ENCODE measurements at places on chromosomes 1 and 21.

GRCh38 chr1:1210726-1211540 lies 3.0 kb downstream of the TNFRSF4 start:
- no peak for DNase-seq

GRCh38 chr1:163672976-163673758 lies 351.4 kb downstream of the NUF2 start:
- no peak for DNase-seq

GRCh38 chr1:64039390-64039926 lies 164.0 kb upstream of the UBE2U start:
- no peak for DNase-seq

DNA sequence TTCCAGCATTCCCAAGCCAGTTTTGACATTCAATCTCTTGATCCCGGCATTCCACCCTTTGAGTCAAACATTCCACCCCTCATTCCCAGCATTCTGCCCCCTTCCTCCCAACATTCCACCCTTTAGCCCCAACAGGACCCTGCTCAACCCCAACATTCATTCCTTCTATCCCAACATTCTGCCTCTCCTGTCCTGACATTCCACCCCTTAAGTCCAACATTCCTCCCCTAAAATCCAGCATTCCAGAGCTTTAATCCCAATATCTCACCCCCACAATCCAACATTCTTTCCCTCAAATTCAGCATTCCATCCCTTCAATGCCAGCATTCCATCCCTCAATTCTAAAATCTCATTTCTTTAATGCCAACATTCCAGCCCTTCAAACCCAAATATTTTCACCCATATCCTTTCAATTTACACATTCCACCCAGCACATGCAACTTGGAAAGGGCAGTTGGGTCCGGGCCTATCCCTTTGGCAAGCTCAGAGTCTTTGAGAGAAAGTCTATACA lies 22.9 kb downstream of the DDX20 start:
- DNase-seq, result no peak

DNA sequence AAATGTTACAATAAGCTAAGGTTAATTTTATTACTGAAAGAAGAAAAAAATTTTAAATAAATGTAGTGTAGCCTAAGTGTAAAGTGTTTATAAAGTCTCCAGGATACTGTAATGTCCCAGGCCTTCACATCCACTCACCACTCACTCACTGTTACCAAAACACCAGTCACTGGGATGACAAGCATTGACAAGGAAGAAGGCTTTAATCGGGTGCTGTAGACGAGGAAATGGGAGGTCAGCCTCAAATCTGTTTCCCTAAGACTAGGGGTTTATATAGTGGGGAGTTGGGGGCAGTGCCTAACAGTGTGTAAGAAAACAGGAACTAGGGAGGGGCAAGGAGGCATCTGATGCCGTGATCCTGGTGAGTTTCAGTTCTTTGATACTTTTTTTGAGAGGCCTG lies 69.4 kb downstream of the CHRM3 start:
- DNase-seq, result no peak

DNA sequence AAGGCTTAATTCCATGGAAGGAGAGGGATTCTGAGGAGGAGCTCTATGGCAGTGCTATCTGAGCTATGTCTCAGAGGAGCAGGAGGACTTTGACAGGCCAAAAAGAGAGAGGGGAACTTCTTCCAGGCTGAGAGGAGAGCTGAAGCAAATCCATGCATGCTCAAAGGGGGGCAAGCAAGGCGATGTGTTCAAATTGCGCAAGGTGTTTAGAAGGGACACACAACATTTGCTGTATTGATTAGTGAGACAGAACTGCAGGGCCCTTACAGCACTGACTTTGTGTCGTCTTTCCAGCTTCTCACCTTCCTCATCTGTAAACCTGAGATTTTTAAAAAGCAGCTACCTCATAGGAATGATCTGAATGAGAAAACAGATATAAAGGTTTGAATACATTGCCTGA lies 145.3 kb downstream of the DAB1 start:
- no peak for DNase-seq

GRCh38 chr1:78275456-78275855 lies 215.3 kb upstream of the PTGFR start:
- no peak for DNase-seq

- DNase-seq, result no peak
Observed at GRCh38 chr1:212219679-212220463, 65.3 kb upstream of the PPP2R5A start.

- DNase-seq, result no peak
Observed at GRCh38 chr1:185400052-185400451, 83.0 kb upstream of the IVNS1ABP start.

DNA sequence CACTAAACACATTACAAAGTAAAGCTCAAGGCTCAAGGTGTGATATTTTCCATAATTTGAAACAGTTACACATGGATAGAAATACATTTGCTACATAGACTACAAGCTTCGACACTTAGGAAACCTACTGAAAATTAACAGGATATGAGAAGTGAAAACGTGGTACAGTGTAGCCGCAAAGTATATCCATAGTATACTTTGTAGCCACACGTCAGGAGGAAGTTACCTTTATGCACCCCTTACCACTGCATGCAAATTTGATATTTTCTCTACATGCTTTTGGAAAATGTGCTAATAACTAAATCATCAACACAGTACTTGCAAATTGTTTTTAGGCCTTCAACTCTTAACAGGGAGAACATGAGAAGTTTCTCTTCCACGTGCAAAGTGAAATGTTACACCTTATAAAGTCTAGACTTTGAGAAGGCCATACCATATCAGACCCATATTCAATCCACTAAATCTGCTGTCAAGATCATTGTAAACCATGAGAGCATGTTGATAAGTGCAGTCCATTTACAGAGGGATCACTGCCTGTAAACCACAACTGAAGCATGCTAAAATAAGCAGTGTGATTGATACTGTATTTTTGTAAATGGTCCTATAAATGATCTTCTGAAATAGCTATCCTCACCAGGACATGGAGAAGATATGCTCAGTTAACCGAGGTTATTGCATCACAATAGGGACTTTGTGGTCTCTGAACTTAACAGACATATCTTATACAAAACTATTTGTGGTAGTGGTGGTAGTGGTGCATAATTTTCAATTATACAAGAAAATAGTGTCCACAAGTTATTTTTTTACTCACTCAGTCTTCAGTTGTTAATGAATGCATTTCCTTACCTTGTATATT lies 64.7 kb downstream of the VAV3 start:
- DNase-seq, result no peak

DNA sequence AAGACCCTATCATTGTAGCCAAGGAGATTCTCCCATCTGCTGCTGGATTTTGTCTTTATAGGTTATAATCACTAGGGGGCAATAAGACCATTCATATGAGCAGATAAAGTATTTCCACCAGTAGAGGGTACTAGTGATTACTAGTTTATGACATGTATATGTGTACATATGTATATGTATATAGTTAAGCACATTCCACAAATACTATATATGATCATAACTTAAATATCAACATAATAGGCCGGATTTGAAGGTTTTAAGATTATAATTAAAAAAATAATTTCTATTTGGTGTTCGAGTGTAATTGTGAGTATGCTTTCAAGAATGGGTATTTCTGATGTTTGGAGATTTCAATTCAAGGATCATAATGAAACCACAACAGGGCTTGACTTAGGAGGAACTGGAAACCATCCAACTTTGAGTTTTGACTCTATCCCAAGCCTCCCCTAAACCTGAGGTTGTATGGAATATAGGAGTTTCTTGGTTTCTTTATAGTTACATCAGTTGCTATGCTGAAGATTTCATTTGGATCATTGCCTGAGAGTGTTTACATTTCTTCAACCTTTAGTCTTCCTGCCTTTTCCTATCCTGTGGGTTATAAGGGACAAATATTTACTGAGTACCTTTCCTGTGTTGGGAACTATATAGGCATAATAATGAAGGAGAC lies 16.9 kb downstream of the TCEANC2 start:
- no peak for DNase-seq

DNA sequence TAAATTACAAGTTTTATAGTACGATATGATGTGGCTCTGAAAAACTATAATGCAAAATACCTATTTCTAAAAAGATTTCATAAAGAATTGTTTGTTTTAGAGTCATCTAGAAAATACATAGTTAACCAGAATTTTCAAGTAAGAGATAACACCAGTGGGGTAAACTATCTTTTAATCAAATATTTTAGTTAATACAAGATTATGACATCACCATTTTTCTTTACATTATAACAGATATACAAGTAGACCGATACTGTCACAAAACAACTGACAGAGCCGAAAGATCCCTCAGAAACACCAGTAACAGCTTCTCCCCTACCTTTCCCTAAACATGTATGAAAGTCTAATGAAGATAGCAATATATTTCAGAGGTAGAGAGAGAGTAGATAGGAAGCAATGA lies 54.2 kb downstream of the EPS15 start:
- DNase-seq, result no peak

DNA sequence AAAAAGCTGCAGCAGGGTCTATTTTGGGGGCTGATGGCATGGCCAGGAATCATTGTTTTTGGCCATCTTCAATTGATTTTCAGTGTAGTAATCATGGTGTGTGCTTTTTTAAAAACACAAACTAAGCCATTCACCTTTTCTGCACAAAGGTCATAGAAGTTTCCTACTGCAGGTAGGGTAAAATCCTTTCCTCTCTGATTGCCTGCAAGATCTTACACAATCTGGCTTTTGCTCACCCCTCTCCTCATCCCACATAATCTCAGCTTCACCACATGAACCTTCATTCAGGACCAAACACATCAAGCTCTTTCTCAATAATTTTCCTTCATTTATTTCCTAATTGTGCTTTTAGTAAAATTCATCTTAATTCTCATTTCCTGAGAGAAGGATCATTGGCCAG lies 38.3 kb upstream of the GBP5 start:
- no peak for DNase-seq

- DNase-seq, result no peak
Observed at GRCh38 chr1:33234588-33234990, 21.7 kb upstream of the ZNF362 start.

- no peak for DNase-seq
Observed at GRCh38 chr1:9400425-9401079, 107.9 kb downstream of the SPSB1 start.

DNA sequence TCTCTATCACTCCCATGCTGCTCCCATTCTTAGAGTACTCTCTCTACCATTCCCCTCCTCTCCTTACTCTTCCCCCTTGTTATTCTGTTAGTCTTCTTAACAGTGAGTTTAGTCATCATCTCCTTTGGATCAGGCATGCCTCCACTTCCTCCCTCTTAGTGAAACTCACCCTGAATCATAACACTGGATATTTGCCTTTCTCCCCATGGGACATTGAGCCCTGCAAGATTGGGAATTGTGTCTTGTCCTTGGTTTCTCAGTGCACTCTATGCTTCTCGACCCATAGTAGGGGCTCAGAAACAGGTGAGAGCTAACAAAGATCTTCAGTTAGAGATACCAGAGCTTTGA lies 68.3 kb upstream of the GCLM start:
- DNase-seq, result no peak

DNA sequence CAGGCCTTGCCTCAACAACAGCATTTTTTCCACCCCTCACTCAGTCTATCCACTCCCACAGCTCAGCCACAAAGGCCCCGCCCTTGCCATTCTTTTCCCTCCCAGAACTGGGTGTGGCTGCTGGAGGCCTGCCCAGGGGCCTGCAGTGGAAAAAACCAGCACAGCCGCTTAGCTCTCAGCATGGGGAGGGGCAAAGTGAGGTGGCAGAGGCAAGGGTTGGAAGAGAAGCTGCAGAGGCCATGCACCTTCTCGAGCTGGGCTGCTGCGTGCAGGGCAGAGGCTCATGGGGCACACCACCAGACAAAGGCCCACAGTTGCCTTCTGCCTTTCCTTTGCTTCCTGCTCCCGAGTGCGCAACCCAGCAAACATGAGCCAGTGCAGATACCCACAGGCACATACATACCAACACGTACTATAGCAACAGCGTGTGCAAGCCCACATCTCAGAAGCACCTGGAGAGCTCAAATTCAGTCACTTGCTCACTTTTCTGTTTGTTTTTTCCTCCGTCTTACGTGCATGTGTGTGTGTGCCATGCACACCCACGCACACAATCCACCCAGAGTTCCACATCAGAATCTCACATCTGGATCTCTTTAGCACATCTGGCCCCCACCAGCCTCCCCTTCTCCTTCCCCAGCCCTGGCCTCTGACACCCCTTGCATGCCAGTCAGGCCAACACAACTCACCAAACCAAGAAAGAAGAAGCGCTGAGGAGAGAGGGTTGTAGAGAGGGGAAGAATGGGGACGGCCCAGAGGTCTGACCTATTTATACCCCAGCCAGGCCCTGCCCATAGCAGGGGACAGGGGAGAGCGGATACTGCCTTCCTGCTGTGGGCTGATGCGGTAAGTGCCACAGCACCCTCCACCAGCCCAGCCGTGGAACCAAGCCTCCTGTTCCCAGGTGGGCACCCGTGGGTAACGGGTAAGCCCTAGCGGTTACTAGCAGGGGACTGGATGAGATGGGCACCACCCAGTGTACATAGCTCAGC lies at the start of gene S100A4:
S100A4 (minus strand) TSS at position 740 of the 989 bp plus-strand sequence. CDS start 1,012 bp downstream, outside the sequence.
- DNase-seq, result peak; percentile 93

- no peak for DNase-seq
Observed at GRCh38 chr1:76408303-76408702, 333.8 kb downstream of the ST6GALNAC3 start.

DNA sequence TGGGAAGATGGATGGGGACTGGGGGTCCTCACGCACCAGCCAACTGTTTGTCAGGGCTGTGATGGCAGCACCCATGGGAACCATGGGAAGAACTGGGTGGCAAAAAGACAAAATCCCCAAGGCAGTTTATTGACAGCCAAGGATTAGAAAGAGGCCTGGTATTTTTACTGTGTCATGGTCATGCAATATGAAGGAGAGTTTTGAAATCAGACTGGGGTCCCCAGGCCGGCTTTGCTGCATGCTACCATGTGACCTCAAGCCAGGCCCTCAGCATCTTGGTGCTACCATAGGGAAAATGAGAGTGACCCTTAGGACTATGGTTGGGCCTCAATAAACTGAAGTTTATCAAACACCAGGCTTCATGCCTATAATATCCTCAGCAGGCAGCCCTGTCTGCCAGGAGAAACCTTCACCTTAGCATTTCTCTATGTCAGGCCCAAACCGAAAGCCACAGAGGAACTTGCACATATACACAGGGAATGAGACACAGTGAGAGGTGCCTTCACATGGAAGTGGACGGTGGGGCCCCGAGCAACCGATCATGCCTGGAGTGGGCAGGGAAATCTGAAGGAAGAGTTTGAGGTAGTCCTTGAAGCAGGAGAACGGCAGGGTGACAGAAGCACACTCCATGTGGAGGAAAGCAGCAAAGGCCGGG lies 203.2 kb downstream of the HIVEP3 start:
- DNase-seq, result no peak

DNA sequence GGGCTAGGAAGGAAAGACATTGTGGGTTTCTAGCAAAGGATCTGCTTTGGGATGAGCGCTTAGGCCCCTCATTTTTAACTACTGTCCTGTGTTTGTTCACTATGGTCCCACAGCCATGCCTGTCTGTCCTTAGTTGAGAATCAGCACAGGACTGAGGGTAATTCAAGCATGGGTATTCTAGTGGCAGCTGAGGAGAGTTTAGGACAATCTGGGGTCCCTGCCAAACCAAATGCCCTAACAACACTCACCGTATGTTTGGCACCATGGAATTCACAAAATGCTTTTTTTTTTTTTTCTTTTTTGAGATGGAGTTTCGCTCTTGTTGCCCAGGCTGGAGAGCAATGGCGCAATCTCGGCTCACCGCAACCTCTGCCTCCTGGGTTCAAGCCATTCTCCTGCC lies 10.4 kb downstream of the ARHGEF11 start:
- no peak for DNase-seq

GRCh38 chr1:70891051-70891843 lies 156.4 kb downstream of the PTGER3 start:
- no peak for DNase-seq

GRCh38 chr1:38361566-38361965 lies 315.0 kb upstream of the POU3F1 start:
- DNase-seq, result no peak
